ENCODE measurements at places on chromosomes 3 and 15.

- DNase-seq = no peak
Observed at GRCh38 chr3:65402597-65402996, 636.1 kb downstream of the MAGI1 start.

GRCh38 chr3:171383206-171384018, 76.8 kb downstream of the TNIK start:
- peak; percentile 92 for DNase-seq

- no peak for DNase-seq
Observed at GRCh38 chr15:27328608-27329007, 357.6 kb downstream of the GABRG3 start.

GRCh38 chr3:144129536-144130214, 158.1 kb downstream of the DIPK2A start:
- DNase-seq = no peak

DNA sequence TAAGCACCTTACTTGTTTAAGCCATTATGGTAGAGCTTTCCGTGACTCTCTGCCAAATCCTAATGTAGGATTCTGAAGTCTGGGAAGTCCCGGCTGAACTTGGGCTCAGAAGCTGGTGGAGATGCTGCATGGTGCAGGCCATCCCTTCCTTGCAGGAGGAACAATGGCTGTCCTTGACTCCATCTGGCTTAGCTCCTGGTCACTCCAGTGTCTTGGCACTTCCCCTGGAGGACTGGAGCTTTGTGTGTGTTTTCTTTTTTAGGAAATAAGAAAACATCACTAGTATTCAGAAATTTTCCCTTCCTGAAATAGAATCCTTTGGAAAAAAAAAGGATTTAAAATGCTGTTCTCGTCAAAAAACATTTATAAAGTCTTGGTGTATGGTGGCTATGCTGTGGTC, 209.3 kb upstream of the ROPN1 start:
- DNase-seq = no peak

GRCh38 chr15:62085740-62086139, 19.0 kb downstream of the C2CD4A start:
- DNase-seq = no peak

GRCh38 chr15:91737151-91737818, 116.2 kb upstream of the SLCO3A1 start:
- no peak for DNase-seq

GRCh38 chr15:91678003-91678402, 175.5 kb upstream of the SLCO3A1 start:
- no peak for DNase-seq

DNA sequence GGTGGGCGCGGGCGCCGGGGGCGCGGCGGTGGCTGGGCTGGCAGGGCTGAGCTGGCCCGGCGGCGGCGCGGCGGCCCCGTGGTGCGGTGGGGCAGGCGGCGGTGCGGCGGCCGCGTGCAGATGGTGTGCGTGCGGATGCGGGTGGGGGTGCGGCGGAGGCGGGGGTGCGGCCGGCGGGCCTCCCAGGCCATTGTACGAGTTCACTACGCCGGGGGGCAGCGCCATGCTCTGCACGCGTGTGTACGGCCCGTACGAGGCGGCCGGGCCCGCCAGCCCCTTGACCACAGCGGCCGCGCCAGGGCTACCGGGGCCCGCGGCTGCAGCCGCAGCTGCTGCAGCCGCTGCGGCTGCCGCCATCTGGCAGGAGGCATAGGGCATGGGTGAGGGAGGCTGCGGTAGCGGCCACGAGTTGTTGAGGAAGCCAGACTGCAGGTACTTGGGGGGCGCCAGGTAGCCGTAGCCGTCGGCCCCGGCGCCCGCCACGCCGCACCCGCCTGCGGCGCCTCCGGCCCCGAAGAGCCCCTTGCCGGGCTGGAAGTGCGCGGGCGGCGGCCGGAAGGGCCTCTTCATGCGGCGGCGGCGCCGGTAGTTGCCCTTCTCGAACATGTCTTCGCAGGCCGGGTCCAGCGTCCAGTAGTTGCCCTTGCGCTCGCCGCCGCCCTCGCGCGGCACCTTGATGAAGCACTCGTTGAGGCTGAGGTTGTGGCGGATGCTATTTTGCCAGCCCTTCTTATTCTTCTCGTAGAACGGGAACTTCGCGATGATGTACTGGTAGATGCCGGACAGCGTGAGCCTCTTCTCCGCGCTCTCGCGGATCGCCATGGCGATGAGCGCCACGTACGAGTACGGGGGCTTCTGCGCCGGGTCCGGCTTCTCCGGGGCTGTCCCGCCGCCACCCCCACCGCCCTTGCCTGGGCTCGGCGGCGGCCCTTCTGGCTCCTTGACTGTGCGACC, 951 bp downstream of the FOXL2 start:
- DNase-seq = no peak

DNA sequence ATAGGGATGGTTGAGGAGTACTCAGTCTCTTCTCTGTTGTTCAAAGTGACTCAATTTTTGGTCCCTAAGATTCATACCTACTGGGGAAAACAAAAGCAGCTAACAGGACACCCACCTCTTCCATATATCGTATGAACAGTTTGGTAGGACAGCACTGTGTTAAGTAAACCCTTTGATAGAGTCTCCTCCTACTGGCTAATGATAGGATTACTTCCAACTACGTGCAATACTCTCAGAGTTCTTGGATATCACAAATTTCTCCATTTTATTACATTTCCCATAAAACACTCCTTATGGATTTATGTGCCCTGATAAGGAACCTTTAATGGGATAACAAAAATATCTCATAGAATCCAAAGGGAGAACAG, 200.2 kb upstream of the GOLGA6L4 start:
- DNase-seq = peak; percentile 29

GRCh38 chr3:58152225-58153015, 58.4 kb downstream of the DNASE1L3 start:
- no peak for DNase-seq

DNA sequence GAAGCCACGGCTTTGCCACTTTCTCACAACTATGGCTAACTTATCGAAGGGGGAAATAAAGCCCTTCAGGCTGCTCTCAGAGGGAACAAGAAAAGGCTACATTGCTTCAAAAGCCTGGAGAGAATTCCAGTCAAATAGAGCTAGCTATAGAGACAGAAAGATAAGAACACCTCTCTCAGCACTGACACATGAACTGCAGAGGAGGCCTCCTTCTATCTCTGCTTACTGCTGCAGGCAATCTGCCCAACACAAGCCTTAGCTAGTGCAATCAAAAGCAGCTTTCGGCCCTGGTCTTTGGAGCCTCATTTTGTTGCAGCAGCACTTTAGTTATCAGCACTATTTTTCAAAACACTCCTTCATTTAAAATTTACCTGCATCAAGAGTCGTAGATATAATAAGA, 118.4 kb upstream of the ROBO1 start:
- no peak for DNase-seq

- DNase-seq = peak; percentile 44
Observed at GRCh38 chr3:1374471-1374870, 281.6 kb downstream of the CNTN6 start.

DNA sequence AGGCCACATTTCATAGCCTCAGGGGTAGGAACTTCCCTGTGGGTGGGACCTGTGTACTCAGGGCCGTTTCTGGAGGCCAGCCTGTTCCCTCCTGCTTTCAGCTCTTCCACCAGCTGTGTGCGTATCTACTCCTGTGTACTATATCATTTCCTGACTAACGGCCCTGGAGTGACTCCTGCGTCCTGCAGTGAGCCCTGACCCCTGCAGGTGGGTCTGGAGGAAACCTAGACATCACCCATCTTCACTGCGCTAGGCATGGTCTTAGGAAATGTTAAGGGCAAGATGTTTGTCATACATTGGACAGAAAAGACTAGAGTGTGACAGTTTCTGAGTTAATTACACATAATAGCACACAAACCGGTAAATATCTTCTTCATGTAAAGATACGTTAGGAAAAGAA, 297.3 kb downstream of the GABRB3 start:
- DNase-seq = no peak

DNA sequence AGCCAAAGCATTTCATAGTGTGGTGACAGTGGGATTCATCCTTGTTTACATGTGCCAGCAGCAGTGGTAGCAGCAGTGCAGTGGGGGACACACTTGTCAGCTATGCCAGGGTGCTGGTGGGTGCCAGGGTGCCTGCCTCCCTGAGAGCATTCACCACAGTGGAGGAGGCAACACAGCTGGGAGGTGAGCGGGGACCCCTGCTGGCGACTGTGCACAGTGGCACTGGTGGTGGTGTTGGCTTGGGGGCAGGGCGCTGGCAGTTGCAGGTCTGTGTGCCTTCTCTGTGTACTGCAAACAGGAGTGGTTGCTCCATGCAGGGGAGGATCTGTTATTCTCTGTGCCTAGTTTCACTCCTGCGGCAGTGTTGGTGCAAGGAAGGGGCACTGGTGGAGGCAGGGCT, 41.2 kb downstream of the CEP63 start:
- DNase-seq = no peak

DNA sequence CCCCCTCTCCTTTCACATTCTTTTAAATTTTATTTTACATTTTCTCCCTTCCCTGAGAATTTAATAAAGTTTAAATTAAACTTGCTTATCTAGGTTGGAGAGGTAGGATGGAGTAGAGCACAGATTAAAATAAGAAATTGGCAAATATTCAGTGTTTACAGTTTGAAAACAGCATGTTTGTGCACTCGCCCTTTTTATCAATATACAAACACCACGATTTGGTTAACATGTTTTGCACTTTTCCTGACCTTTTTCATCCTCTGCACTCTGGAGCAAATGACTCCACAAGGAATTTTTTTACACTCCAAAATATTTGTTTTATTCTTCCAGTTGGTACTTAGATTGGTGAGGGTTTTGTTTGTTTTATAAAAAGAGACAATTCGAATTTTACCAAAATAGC, 87.1 kb downstream of the DUT start:
- DNase-seq = no peak

DNA sequence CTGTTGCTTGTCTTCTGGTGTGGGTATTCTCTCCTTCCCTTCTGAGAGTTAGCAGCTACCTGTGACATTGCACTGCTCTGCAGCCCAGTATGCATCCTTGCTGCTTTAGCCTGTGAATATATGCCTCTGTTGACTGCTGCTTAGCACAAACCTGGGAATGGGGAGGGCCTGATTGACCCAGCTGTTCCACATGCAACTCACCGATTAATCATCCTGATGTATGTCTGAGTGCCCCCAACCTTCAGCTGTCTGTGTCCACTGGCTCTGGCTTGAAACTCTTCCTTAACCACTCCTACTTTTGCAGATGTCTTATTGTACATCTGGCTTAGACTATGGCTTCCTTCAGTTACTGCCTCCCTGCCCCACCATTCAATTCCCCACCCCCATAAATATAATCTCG, 119.1 kb downstream of the RASA2 start:
- DNase-seq = no peak

GRCh38 chr15:63006032-63006878, 36.3 kb upstream of the TPM1 start:
- no peak for DNase-seq

- no peak for DNase-seq
Observed at GRCh38 chr3:99865321-99865720, 47.7 kb downstream of the CMSS1 start.

DNA sequence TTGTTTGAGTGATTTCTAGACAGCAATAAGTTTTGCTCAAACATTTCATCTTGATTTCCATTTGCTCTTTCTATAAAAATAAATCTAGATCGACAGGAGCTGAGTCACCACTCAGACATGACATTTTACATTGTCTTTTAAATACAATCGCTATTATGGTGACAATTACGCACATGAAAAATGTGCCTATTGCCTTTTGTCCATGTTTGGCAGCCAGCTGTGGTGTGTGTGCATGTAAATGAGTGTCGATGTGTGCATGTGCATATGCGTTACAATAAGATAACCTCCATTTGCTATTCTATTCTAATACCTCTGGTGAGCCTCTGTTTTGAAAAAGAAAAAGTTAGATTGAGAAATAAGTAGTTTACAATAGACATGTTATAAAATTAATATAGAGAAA, 89.7 kb upstream of the GRM7 start:
- no peak for DNase-seq

DNA sequence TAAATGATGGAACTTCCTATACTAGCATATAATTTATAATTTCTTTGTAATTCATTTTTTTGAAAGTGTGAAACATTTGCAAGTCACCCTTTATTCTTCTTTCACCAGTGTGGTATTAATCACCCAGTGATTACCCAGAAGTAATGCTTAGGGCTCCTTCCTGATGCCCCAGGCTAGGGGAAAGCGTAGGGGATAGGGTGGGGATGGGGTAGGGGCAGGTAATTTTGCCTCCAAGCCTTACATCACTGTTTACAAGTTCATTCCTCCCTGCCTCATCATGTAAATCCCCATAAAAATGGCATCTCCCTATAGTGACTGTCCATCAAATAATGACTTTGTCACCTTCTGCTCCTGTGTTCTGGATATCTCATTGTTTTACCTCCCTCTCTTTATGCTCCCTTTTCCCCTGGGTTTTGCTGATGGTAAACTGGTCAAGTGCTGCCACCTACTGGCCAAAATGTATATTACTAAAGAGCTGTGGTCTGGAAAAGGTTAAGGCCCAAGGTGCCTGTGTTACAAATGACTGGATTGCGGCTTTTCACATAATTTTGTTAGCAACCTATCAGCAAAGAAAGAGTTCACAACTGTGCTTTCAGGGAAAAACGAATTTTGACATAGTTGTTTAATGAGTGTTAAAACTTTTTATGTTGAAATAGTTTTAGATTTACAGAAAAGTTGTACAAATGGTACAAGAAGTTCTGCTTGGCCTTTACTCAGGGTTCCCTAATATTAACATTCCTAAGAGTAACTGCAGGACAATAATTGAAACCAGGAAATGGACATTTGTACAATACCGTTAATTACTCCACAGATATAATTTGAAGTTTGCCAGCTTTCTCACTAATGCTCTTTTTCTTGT, 54.7 kb downstream of the ONECUT1 start:
- peak; percentile 63 for DNase-seq

GRCh38 chr3:18422972-18423371, 2.2 kb downstream of the SATB1 start:
- no peak for DNase-seq

DNA sequence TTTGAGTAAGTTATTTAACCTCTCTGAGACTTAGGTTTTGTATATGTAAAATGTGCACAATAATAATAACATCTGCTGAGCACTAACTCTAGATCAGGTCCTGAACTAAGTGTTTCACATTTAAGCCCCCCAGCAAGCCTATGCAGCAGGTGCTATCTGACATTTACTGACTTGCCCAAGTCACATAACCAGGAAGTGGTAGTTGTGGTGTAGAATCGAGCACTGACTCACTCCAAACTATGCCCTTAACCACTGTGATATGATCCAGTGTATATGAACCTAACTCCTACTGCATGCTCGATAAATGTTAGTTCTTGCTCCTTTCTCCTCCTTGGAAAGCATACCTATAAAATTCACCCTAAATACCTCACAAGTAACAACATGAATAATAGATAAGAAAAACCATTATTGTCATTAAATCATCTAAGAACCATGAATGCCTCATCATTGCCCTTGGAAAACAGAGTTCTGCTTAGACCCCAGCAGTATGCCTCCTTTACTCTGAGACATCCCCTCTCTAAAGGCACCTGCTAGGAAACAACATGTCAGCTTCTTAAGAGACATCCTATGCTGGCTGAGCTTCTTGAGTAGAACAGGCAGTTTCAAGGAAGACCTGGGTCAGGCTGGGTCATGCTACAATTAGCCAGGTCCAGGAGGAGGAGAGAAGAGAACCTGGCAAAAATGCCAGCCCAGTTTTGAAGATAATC, 3.0 kb upstream of the SHC4 start:
- DNase-seq = peak; percentile 52

Data from foreskin melanocyte (primary cell).